NCI-H460 (cell line): ENCODE measurements at places on chromosomes 6 and 20.

DNA sequence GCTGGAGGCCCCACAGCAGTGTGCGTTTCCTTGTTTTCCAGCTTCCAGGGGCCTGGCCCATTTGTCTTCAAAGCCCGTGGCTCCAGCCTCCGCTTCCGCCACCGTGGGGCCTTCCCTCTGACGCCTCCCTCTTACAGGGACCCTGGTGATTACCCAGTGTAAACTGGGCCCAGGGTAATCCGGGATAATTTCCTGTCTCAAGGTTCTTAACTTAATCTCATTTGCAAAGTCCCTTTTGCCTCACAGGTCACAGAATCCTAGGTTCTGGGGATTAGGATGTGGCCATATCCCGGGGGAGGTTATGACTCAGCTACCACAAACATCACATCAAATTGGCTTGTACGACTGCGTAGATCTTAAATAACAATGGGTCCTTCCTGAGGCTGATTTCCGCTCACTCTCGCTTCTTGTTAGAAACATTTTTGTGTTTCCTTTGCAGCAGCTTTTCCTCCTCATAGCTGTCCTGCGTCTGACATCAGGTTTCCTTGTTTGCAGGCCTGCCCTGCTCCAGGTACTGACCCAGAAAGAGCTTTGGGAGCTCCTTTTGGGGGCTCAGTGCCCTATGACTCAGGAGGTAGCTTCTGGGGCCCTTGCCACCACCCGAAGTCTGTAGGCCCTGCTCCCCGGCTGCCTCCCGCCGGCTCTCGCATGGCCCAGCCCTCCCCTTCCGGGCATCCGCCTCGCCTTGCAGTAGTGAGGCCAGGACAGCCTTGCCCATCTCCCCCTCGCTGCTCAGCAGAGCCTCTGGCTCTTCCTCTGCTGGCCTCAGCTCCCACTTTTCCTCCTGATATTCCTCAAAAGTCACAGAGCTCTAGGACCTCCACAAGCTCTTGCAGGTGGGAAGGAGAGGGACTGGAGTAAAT is 100.5 kb downstream of the ERMARD start:
- no peak for DNase-seq

- no peak for DNase-seq
Observed at GRCh38 chr6:144055121-144055931, 40.0 kb downstream of the SF3B5 start.

GRCh38 chr6:33420491-33421343 is 852 bp downstream of the SYNGAP1 start:
- DNase-seq: no peak

- no peak for DNase-seq
Observed at GRCh38 chr6:75117701-75118100, 88.2 kb downstream of the COL12A1 start.

DNA sequence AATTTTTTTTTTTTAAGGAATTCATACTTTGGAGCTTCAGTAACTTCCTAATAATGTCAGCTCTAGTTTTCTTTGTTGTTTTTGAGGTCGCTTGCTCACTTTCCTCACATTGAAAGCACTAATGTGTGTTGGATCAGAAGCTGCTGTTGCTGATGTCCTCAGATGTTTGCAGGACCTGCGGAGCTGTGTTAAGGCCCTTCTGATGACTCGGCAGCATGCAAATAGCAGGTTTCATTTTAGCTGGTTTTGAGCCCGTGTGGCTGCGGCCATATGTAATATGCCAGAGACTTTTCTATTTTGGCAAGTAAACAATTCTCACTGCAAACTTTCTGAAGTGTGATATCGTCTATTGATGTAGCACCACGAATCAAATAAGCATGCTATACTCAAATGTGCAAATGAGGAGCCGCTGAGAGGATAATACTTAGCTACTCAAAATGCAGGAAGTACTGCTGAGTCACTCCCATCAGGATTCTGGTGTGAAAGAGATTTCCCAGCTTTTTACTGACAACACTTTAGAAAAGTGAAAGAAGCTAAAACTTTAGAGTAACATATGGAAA is 187.8 kb downstream of the SASH1 start:
- DNase-seq: peak; percentile 62

DNA sequence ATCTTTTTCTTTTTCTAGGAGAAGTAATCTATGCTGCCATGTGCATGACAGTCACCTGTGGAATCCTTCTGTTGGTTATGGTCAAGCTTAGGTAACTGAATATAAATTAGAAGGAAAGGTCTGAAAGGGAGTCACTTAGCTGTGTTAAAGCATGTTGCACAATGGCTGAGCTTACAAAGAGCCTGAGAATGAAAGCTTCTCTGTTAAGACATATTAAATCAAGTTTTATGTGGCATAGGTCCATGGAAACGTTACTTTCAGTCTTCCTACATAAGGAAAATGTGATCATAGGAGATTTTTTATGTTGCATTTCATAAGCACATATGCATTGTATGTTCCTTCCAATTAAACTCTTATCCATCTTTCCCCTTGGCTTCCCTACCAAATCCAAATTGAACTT is 72.1 kb downstream of the GFRAL start:
- DNase-seq: no peak

DNA sequence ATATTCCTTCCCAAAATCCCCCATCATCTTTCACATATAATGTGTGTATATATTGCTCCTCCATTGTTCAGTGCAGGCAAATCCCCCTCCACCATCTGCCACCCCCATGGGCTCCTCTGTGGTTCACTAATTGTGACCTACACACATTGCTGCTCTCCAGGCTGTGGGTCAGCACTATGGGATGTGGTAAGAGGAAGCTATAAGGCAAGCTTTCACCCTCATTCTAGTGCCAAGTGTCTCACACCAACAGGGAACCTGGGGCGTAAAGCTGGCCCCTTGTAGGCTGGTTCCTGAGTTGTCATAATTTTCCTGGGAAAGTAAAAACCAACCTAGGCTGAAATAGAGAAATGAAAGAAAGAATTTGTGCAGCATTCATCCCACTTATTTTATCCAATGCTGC is 16.8 kb downstream of the FKBP1A start:
- no peak for DNase-seq

GRCh38 chr6:150420926-150421325 is 52.1 kb downstream of the IYD start:
- DNase-seq: no peak

GRCh38 chr6:65110031-65110430 is 597.0 kb downstream of the EYS start:
- no peak for DNase-seq

DNA sequence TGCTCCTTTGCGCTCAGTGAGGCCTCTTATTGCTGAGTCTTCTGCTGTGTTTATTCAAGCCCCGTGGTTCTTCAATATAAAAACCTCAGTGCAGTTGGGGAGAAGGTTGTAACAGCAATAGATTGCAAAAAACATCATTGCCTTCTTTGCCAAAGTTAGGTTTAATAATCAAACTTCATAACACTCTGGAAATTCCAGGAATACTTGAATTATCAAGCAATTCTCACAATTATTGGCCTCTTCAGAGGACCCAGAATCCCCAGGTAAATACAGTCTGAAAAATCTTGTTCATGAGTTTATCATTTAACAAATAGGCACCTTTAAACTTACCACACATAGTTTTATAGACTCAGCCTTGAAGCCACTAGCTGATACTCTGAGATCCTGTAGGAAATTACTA is 213.6 kb downstream of the OGFRL1 start:
- no peak for DNase-seq

- DNase-seq: no peak
Observed at GRCh38 chr6:4078691-4079471, at the start of gene FAM217A. TSS of gene FAM217A (minus strand) at chr6:4079137. CDS start at chr6:4077414, 1,723 bp downstream.

- DNase-seq: no peak
Observed at GRCh38 chr20:33629533-33629932, 32.6 kb upstream of the C20orf144 start.

GRCh38 chr6:41729624-41730023 is 5.8 kb downstream of the TFEB start:
- DNase-seq: no peak

DNA sequence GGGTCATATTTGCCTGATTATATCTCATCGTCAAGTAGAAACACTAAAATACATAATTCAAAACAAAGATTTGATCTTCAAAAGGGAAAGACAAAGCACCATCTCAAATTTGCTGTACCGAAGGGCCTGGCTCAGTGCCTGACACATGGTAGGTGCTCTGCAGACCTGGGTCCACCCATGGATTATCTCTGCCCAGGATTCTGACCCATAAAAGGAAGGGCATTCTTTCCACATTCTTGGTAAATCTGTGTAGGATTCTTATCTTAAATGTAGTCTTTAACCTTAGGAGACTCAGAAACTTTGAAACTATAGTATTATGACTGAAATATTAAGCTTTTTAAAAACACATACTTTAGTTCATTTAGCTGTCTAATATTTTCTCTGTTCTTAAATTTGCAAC is 274.1 kb upstream of the FLRT3 start:
- DNase-seq: no peak

DNA sequence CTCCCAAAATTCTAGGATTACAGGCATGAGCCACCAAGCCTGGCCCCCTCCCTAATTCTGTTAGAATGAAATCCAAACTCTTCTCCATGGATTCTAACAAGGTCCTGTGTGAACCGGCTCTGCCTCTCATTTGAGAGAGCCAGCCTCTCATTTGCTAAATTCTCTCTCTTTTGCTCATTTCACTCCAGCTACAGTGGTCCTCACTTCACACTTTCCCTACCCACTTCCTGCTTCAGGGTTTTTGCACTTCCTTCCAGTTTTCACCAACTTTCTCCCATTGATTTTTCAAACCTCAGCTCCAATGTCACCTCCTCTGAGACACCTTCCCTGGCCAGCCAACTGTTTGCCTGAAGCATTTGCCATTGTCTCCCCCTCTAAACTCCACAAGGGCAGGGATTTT is 5.1 kb downstream of the COX4I2 start:
- DNase-seq: no peak

GRCh38 chr6:135097172-135097571 is 42.5 kb upstream of the HBS1L start:
- no peak for DNase-seq

DNA sequence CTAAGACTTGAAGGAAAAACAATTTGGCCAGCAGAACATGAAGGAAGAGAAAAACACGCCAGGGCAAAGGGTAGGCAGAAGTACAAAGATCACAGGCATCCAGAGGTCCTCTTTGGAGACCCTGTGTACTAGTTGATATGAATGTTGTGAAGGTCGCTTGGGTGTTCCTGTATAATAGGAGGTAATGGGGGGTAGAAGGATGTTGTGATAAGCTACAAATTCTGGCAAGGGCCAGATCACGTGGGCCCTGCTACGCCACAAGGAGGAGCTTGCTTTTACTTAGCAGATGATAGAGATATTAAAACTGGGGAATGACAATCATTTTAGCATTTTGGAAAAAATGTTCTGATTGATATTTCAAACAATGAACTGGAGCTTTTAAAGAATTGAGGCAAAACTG is 878 bp upstream of the HLA-DMA start:
- no peak for DNase-seq

DNA sequence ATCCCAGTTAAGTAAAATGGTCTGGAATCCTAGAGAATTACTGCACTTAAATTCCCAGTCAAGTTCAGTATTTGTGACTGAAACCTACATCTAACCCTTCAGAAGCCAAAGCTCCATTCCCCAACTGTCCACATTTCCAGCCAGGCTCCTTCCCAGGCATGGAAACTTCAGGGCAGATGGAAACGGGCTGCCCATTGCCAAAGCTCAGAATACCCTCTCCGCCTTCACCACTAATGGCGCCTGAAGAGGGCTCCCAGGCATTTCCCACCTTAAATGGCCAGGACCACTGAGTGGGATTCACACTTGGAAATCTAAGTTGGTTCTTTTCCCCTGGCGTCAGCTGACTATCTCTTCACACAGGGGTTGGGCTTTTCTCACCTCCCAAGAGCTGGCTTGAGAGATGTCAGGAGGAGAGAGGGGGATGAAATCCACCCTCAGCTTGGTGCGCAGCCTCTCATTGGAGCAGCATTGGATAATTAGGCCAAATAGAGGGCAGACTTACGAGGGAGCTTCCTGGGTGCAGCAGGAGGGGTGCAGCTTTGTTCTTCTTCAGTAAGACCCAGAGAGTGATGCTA is 82.9 kb downstream of the ANKRD60 start:
- DNase-seq: no peak

DNA sequence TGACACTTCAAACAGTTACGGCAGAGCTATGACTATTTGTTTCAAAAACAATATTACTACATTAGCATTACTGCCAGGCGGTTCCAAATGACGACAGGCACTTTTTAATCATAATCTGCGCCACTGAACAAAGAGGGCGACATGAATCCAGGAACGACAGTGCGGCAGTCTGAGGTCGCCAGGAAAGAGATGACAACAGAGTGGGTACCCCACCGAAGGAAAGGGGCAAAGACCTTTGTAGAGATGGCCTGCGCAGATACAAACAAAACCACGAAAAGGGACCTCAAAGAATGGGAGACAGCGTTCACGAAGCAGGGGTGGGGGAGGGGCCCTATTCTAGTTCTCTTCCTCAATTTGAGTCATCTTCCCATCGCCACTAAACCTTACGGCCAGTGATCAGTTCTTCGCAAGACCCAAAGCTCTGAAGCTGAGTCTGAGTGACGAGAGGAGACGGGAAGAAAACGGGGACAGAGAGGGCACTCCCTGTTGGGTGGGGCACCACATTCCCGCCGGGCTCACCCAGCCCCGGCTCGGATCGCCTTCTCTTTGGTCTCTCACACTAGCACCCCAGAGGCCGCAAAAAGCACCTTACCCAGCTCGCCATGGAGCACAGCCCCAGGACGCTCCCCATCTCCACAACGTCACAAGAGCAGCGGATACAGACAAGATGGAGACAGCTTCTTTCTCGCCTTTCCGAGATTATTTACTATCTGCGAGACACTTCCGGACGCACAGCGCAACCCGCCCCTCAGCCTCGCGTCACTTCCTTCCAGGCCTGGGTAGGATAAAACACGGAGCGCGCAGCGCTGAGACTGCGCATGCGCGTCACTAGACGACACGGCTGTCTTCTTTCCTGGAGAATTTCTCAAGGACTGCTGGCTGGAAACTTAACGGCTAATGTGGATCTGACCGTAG is at the start of gene SERINC1:
Gene SERINC1 (minus strand): TSS at position 701 of the 915 bp plus-strand sequence. CDS start 70 bp downstream, at position 631.
- DNase-seq: peak; percentile 87

DNA sequence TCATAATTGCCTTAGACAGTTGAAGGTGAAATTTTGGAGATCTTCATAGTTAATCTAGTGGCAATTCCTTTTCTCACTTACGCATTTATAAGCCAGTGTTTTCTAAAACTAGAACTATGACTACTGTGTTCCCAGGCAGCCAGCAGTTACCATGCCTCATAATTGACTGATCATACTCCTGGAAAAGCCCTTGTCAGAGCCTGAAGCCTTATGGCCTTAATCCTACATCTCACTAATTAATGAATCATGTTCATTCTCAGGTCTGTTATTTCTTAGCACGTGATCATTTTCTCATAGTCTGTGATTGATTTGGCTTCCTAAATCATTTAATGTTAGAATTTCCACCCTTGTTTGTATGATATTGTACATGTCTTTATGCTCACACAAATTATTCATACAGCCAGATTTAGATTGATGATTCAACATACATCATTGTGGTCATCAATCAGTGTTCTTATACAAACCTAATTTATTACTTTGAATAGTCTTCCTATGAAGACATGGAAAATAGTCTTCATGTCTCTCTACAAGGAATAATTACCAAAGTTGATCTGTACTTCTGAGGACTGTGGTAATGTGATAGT is 132.6 kb upstream of the ASCC3 start:
- no peak for DNase-seq

DNA sequence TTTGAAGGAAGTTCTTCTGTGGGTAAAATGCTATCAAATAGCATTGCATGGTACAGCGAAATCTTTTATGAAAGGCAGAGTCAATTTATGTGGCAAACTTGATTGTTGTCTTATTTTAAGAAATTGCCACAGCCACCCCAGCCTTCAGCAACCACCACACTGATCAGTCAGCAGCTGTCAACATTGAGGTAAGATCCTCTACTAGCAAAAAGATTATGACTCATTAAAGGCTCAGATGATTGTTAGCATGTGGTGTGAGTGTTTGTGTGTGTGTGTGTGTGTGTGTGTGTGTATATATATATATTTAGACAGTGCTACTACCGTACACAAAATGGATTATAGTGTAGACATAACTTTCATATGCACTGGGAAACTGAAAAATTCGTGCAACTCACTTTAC is 27.8 kb downstream of the LRRN4 start:
- DNase-seq: no peak
